ENCODE measurements at places on chromosomes 3 and 15. TPM values are rescaled to one million over a fixed set of nuclear protein-coding genes. Genes with fewer than 3 reads are reported as not detected.

GRCh38 chr3:161413127-161413854, 42.0 kb upstream of the SPTSSB start:
- peak; percentile 55 for DNase-seq

ATP2B2 gene
- not detected for total RNA-seq

GRCh38 chr3:88033808-88034207, 25.0 kb downstream of the CGGBP1 start:
- DNase-seq: no peak

DNA sequence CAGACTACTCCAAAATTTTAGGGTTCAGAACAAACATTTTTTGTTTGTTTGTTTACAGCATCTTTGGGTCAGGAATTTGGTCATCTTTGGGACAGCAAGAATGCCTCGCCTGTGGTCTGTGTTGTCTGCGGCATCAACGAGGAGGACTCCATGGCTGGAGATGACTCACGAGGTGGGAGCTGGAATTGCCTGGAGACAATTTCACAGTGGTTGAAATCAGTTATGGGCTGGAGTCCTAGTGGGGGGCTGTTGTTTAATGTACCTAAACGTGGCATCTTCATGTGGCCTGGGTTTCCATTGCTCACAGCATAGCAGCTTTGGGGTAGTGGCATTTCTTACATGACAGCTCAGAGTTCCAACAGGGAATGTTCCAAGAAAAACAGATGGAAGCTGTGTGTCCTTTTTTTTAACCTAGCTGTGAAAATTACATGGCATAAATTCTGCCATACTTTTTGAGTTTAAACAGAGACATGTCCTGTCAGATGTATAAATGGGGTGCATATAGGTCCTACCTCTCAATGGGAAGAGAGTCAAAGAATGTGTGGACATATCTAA, 507.3 kb upstream of the CBLB start:
- DNase-seq: peak; percentile 18

SLC24A1 gene
- 3.4 TPM for total RNA-seq

- no peak for DNase-seq
Measured at GRCh38 chr3:160703974-160704373, 27.0 kb downstream of the ARL14 start.

- DNase-seq: peak; percentile 26
Measured at GRCh38 chr3:189941679-189942078, 179.0 kb downstream of the P3H2 start.

GRCh38 chr3:175608911-175609310, 749.8 kb downstream of the NAALADL2 start:
- DNase-seq: no peak
